ENCODE measurements at places on chromosomes 4 and X.

DNA sequence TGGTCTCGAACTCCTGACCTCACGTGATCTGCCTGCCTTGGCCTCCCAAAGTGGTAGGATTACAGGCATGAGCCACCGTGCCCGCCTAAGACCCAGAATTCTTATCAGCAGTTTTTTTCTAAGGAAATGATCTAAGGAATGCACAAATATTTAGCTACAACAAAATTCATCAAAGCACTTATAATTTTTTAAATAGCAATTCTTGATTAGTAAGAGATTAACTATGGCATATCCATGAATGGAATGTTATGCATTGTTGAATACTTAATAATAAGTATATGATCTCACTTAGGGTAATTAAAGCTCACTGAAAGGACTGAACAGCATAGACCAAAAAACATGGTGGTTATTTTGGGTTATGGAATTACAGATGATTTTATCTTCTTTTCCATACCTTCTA lies 18.4 kb downstream of the CENPU start:
- no peak for DNase-seq

DNA sequence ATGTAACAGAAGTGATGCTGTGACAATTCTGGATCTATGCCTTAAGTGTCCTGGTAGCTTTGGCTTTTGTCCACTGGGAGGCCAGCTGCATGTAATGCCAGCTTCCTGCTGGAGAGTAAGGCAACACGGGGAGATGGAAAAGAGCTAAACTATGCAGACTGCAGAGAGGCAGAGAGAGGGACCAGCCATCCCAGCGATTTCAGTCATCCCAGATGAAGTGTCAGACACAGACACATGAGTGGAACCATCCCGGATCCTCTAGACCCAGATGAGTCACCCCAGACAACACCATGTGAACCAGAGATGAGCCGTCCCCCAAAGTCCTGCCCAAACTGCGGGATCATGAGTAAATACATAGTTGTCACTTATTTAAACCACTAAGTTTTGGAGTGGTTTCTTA lies 14.6 kb downstream of the SRPX start:
- DNase-seq: no peak

- DNase-seq: no peak
Observed at GRCh38 chrX:30618160-30618765, 35.0 kb upstream of the GK start.

DNA sequence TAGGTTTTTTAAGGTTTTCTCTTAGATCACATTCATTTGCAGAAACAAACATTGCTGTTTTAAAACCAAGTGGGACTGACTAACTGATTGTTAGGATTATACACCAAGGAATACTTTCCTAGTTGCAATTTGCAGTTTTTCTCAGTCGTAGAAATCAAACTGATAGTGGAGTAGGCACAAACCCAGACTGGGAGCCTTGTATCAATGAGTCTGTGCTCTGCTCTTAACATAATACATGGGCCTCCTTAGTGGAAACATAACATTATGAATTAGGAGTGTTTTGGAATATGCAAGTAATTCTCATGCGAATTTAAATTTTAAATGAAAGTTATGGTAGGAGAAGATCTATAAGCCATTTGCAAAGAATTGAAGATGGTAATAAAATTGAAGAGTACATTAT lies 223.5 kb downstream of the CLCN4 start:
- DNase-seq: no peak

- DNase-seq: no peak
Observed at GRCh38 chr4:61619528-61619927, 419.4 kb downstream of the ADGRL3 start.

DNA sequence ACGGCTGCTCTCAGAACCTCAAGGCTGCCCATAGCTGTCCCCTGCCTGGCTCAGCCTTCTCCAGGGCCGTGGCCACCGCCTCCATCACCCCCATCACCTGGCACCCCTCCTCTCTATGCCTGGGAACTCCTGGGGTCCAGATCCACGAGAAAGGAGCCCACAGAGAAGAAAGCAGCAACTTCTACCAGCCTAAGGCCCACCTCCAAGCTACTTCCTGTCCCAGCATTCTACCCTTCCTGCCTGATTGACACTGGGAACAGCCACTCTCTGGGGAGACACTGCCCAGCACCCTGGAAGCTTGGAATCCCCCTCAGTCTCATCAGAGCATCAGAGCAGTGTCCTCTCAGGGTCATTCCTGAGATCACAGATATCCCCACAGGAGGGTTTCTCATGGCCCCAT lies 36.9 kb upstream of the PROM1 start:
- DNase-seq: no peak

DNA sequence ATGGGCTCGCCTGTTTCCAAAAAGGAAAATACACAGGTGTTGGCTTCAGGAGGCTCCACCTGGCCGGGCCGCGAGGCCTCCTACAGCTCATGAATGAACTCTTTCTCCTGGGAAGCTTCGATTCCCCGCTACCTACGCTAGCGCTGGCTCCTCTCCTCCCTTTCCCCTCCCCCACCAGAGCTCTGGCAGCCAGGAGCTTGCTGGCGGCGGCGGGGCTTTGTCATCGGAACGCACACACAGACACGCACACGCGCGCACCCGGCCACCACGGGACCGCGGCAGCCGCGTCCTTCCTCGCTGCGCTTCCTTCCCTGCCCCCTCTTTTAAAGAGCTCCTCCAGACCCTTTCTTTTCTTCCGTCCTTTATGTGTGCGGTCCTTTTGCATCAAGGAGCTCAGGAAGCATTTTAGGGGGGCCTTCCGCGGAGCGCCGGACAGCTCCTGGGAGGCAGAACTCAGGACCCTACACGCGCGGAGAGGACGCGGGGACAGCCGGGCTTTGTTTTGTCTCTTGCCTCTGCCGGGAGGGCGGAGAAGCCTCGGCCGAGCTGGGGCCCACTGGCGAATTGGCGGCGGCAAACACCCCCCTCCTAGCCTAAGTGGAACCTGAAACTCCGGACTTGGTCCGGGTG lies 70.2 kb upstream of the BCOR start:
- DNase-seq: no peak

- DNase-seq: no peak
Observed at GRCh38 chr4:38570647-38571276, 93.2 kb upstream of the KLF3 start.

GRCh38 chrX:117196481-117196880 lies 733.7 kb upstream of the CT83 start:
- no peak for DNase-seq

- DNase-seq: no peak
Observed at GRCh38 chr4:79048878-79049277, 109.6 kb upstream of the PAQR3 start.

DNA sequence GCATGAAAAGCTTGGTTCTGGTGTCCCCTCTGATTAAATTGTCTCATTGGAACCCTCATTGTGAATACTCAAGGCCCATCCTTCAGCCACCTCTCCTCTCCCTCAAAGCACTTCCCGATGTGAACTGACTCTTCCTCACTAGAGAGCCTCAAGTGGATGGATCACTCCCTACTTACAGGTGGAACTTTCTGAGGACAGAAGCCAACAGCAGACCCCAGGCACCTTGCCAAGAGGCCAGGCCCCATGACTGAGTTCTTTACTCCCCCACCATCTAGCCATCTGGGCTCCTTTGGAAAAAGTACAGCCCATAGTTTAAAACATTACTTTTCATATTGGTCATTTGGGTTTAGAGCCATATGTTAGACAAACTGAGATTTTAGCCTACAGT lies 224.1 kb downstream of the SHROOM3 start:
- DNase-seq: no peak

DNA sequence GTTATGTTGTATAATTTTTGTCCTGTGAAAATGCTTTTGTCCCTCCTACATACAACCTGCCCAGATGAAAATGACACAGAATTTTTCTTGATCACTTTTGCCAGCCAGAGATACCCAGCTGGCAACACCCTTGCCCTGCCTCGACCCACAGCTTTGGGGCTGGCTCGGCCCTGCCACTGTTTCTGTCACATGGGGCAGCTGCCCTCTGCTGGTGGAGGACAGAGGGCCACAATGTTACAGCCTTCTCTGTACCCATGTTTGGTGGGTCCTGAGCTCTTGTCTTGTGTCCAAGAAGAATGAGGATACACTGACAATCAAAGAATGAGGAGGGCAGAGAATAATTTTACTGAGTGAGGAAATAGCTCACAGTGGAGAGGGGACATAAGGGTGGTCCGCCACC lies 31.1 kb downstream of the BMP15 start:
- no peak for DNase-seq

GRCh38 chrX:132086672-132087071 lies 41.1 kb downstream of the FRMD7 start:
- DNase-seq: no peak

GRCh38 chr4:23856630-23857029 lies 33.2 kb downstream of the PPARGC1A start:
- no peak for DNase-seq

DNA sequence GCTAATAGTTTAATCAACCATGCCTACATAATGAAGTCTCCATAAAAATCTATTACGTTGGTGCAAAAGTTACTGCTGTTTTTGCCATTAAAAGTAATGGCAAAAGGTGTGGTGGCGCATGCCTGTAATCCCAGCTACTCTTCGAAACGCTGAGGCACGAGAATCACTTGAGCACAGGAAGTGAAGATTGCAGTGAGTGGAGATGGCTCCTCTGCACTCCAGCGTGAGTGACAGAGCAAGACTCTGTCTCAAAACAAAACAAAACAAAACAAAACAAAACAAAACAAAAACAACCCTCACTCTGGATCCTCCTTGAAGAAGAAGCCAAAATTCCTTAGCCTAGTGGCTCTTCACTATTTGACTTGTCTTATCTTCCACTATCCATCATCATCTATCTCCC lies 78.0 kb downstream of the MSN start:
- DNase-seq: no peak

- DNase-seq: no peak
Observed at GRCh38 chrX:140764401-140764919, 54.9 kb downstream of the LINC00632 start.

DNA sequence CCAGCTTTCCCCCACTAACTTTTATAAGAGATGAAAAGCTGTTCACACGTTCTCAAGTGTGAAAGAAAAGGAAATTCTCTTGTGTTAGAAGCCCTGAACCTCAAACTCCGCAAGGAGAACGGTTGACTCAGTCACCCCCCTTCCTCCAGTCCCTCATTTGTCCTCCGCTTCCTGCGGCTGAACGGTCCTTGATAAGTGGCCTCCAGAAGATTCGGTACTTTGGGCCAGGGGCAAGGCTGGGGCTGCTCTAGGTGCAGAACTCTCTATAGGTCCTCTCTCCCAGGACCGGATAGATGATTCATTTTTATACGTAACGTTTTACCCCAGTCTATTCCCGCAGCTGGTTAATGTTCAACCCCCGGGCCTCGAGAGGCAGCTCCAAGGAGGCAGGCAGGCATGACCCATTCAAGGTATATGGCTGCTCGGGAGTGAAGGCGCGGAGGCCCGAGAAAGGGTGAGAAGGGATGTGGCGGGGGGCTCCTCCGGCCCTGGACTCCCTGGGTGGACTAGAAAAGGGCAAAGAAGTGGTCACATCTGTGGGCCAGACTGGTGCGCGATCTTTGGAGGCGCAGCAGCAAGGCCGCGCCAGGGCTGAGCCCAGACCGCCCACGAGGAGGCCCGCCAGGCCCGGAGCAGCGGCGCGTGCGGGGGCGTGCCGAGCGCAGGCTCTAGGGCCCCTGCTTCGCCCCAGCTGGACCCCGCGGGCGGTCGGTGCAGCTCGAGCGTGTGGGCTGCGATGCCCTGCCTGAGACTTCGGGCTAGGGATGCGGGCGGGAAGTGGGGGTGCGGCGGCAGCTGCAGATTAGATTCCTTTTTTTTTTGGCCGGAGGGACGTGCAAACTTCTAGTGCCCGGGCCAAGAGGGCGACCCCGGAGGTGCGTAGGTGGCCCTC lies 11.7 kb downstream of the PITX2 start:
- no peak for DNase-seq

DNA sequence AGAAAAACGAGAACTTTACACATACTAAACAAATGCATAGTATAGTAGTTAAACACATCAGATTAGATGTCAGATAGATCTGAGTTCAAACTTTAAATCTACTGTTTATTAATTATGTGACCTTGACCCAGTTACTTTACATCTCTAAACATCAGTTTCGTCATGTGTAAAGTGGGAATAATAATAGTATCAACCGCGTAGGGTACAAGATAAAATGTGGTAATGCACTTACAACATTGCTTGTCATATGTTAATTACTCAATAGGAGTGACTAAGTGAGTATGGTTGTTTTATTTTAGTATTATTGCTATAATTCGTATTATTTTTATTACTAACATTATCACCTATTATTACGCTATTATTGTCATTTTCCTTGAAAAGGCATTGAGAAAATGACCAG lies 144.2 kb downstream of the KLHL4 start:
- DNase-seq: no peak

- no peak for DNase-seq
Observed at GRCh38 chr4:71570492-71570891, 213.4 kb downstream of the GC start.

GRCh38 chr4:175378372-175378771 lies 433.7 kb downstream of the GPM6A start:
- DNase-seq: no peak

GRCh38 chrX:46820391-46821100 lies 16.3 kb upstream of the RP2 start:
- no peak for DNase-seq

- DNase-seq: no peak
Observed at GRCh38 chr4:57777876-57778275, 667.7 kb upstream of the IGFBP7 start.

- DNase-seq: no peak
Observed at GRCh38 chrX:68945081-68945602, 116.3 kb downstream of the EFNB1 start.

DNA sequence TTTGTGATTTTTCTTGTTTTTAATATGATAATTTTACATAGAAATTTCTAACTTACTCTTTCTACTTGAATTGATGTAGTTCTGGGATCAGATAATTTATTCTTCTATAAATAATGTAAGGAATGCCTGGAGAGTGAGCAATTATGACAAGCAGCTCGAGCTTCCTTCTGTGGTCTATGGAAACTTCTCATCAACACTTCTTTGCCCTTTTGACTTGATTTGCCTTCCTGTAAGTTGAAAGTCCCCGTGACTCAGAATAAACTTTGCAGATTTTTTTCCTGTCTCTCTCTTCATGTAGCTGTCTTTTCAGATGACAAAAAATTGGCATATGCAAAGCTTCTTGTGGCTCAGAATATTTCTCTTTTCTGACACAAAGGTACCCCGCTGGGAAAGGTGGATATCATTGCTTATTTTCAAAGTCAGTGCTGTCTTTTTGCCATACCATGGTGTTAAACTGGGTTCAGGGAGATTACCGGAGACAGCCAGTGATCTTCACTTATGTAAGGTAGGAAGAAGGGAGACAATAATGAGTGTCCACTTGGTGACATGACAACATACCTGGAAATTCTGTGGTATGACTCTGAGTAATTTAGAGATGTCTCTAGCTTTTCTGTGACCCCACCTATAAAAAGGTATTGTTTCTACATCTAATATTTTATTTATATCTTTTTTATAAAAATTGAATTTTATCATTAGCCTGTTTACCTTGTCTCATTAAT lies 278.6 kb upstream of the GNPDA2 start:
- DNase-seq: no peak

GRCh38 chrX:14676431-14676830 lies 147.1 kb downstream of the GLRA2 start:
- DNase-seq: no peak

GRCh38 chr4:43457866-43458265 lies 565.4 kb downstream of the GRXCR1 start:
- no peak for DNase-seq

Measured in CD8-positive, alpha-beta memory T cell (primary cell).